ENCODE measurements at places on chromosomes 5 and 9.
A peak's percentile ranks its signal among the peaks of the same experiment; 100 is the strongest.

DNA sequence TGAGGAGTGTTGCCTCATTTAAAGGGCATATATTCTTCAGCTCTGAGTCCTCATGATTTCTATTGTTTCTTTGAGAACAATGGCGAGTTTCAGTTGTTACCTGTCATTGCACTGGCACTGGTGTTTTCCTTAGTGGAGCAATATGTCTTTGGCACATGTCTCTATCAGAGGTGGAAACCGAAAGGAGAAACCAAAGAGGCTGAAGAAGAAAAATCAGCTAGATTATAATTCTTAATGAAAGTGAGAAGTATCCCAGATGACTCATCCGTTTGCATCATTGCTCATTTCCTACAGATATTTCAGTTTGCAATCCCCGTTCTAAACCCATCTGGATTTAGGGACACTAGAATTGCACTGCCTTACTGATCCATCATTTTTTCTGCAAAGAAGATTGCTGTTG is 324.6 kb downstream of the TMEM232 start:
- DNase-seq: no peak

DNA sequence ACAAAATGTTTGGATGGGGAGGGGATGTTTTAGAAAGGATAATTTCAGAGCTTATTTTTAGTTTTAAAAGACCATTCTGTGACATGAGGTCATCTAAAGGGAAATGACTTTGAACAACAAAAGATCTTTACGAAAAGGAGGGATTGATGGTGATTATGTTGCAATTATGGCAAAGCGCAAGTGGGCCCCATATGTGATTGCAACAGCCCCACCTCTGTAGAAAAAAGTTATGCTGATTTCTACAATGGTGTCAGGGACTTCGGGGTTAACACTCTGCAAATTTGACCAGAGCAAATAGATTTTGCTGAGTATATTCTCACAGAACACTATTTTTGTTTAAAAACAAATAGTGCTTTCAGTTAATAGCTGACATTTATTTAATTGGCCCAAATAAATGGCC is 312.8 kb downstream of the NSG2 start:
- no peak for DNase-seq

DNA sequence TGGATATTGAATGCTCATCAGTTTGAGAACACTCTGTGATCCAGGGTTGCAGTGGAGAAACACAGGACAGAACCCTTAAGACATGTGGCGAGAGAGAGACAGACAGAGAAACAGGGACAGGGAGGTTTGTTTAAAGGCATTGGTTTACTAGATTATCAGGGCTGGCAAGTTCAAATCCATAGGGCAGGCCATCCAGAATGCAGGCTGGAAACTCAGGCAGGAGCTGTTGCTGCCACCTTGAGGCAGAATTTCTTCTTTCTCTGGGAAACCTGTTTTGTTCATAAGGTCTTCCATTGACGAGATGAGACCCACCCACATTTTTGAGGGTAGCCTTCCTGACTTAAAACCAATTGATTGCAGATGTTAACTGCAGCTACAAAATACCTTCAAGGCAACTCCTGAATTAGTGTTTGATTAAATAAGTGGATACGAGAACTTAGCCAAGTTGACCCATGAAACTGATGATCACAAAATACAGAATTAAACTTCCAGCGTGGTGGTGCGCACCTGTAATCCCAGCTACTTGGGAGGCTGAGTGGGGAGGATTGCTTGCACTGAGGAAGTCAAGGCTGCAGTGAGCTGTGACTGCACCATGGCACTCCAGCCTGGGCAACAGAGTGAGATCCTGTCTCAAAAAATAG is 55.9 kb downstream of the NSUN2 start:
- DNase-seq: peak; percentile 38

GRCh38 chr9:35481347-35481975 is 8.4 kb upstream of the RUSC2 start:
- peak; percentile 54 for DNase-seq

DNA sequence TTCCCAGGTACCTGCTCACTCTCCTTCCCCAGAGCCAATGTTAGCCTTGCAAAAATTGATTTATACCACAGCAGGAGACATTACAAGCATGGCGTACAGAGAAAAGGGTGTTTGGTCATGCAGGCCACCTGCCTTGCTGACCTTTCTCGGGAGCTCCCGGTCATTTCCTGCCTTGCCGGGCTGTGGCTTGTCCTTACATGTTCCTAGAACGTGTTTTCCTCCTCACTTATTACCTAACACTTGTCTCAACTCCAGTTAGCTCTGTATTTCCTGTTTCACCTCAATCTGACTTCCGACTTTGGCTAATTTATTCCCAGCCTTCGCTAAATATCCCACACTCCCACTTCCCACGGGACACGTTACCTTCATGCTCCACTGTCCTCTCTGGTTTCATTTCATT is 282.5 kb downstream of the ICE1 start:
- DNase-seq: no peak

- DNase-seq: no peak
Observed at GRCh38 chr5:138620663-138621224, 45.5 kb upstream of the HSPA9 start.
